ENCODE measurements at places on chromosomes 5 and 9.

DNA sequence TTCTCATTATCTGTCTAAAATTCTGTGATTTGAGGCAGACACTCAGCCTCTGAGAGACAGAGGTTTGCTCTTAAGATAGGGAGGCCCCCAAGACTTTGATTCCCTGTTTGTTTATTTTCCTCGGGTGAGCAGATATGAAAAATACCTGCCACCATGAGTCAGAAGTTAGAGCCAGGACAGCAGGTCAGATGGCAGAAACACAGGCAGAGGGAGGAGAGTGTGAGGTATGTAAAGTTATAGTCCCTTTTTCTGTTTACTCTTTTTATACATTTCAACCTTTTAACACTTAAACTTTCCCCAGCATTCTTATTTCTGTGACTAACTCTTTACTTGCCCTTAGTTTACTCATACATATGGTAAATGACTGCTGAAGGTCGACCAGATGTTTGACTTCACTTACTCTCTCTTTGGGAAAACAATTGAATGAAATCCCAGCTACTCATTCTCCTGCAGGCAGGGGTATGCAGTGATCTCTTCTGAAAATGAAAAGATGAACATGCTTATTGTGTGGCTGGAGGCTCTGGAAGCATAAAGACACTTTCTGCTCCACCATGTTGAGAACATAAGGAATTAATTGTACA lies 383.8 kb downstream of the NTRK2 start:
- DNase-seq, result no peak

- no peak for DNase-seq
Observed at GRCh38 chr5:76365561-76365960, 37.5 kb upstream of the IQGAP2 start.

DNA sequence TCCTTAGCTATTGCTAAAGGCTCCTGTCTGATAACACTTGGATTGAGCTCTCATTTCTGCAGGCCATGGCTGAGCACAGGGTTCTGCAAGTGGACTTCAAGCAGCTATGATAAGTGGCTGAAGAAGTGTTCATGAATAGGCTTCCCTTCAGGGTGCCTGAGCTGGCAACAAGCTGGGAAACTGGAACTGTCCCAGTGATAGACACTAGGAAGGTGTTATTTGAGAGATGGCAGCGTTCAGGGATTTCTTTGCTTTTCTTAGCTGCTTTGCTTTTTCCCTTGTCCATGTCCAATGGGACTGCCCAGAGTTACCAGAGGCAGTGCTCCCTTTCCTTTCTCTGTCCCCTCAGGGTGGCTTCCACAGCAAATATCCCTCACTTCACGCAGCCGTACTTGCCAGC lies 75.8 kb downstream of the INIP start:
- DNase-seq, result no peak

DNA sequence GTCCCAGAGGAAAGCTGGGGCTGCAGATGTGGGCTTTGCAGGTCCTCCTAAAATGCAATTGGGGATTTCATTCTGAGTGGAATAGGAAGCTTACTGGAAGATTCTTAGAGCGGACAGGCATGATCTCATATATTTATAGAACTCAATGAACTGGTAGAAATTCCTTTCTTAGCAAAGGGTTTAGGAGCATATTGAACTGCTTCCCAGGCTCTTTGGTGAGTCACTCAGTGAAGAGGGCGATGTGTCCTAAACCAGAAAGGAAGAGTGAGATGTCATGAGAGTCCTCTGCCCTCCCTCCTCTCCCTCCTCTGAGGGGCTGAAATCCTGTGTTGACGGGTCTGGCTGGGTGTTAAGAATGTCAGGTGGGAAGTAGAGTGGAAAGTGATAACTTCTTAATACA lies 26.3 kb upstream of the SEMA6A start:
- no peak for DNase-seq

DNA sequence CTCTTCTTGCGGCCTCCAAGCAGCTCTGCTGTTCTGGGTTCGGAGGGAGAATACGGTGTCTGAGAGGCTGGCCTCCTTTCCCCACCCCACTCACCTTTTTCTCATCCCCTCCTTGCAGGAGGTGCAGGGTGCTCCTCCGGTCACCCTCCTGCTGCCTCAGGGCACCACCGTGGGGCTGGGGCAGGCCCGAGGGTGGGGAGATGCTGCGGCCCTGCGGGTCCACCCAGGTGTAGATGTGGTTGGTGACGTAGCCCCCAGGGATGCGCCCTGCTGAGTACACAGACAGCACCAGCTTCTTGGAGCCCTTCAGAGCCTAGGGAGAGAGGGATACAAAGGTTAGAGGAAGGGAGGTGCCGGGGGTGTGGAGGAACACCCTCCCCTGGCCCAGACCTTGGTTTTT lies 26.8 kb downstream of the WHRN start:
- no peak for DNase-seq

GRCh38 chr5:142830241-142831008 lies 60.2 kb downstream of the ARHGAP26 start:
- no peak for DNase-seq

DNA sequence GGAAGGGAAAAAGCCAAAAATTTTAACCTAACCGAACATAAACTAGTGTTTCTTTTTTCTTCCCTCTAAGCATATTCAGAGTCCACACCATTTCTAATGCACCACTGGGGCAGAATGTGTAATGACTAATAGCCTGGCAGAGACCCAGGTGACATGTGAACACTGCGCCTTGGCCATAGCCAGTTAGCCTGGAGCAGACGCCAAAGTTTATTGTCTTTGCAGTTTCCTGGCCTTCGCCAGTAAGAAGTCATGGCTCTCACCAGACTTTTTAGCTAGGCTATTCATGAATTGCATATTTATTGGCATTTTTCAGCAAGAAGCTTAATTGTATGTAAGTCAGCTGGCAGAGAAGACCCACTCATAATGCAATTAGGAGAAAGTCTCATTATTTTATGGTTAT lies 182.8 kb upstream of the SLC27A6 start:
- no peak for DNase-seq

DNA sequence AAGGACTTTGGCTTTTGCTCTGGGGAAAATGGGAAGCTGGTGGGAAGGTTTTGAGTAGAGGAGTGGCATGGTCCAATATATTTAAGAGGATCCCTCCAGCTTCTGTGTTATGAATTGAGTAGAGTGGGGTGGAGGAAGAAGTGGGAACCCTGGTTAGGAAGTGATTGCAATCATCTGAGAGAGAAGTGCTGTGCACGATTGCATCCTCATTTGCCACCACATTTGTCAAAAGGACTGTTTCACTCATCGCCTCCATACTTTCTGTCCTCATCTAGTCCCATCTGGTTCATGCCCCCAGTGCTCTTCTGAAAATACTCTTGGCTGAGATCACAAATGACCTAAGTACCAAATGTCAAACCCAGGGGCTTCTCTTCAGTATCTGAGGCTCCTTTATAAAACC lies 192.1 kb downstream of the RAB3C start:
- no peak for DNase-seq

GRCh38 chr9:136153381-136154065 lies 34.8 kb upstream of the TMEM250 start:
- DNase-seq, result no peak

DNA sequence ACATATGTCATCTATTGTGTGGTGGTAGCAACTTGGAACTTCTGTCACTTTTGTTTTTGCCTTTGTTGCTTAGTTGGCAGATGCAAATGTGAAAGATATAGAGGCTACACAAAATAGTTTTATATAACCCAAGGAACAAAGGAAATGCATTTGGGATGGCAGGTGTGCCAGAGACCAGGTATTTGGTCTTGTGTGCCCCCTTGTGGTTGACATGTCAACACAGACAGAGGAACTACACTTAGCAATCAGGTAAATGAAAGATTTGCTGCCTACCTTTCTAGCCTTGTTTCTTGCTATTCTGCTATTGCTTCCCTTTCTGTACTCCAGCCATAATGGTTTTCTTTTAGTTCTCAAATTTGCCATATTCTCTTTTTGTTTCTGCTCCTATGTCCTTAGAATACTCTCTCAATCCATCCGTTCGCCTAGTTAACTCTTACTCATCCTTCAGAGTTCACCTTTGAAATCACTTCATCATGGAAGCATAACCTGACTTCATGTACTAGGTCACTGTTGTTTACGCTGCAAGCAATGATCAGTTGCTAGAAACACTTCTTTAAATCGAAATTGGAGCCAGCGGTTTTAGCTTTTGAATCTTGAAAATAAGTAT lies 119.5 kb downstream of the TRPM3 start:
- no peak for DNase-seq

DNA sequence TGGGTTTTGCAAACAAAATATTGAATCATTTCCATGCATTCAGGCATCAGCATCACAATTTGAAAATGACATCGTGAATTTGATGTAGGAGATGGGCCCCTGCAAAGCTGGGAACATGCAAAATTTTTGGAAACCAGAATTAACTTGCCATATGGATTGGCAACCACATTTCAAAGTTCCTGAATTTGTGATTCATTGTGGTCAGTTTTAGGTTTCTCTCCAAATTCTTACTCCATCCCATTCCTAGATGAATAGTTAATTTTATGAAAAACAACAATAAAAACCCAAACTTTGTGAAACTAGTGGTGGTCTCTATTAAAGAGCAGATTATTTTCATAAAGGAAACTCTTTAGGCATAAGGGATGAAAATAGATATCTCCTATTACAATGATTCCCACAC lies 107.8 kb upstream of the SLIT3 start:
- DNase-seq, result no peak

DNA sequence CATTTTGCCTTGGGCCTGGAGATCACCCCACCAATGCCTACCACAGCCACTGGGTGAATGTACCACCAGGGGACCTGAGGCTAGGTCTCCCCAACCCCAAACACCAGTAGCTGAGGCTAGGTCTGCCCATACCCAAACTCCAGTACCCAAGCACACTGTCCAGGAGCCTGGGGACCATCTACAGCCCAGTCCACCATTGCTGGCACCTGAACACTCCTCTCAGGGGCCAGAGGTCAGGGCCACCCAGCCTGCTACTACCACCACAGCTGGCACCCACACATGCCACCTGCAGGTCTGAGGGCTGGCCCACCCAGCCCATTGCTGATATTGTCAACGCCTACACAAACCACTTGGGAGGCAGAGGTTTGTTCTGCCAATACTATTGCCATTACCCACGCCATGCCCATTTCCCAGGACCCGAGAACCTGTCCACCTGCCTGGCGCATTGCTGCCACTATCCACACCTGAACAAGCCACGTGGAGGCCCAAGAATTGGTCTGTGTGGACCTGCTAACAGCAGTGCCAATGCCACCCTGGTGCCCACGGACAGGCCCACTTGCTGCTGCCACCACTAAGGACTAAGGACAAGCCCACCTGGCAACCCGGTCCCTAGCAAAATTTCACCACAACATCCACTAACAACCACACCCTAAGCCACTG lies 59.2 kb downstream of the ZDHHC21 start:
- no peak for DNase-seq

DNA sequence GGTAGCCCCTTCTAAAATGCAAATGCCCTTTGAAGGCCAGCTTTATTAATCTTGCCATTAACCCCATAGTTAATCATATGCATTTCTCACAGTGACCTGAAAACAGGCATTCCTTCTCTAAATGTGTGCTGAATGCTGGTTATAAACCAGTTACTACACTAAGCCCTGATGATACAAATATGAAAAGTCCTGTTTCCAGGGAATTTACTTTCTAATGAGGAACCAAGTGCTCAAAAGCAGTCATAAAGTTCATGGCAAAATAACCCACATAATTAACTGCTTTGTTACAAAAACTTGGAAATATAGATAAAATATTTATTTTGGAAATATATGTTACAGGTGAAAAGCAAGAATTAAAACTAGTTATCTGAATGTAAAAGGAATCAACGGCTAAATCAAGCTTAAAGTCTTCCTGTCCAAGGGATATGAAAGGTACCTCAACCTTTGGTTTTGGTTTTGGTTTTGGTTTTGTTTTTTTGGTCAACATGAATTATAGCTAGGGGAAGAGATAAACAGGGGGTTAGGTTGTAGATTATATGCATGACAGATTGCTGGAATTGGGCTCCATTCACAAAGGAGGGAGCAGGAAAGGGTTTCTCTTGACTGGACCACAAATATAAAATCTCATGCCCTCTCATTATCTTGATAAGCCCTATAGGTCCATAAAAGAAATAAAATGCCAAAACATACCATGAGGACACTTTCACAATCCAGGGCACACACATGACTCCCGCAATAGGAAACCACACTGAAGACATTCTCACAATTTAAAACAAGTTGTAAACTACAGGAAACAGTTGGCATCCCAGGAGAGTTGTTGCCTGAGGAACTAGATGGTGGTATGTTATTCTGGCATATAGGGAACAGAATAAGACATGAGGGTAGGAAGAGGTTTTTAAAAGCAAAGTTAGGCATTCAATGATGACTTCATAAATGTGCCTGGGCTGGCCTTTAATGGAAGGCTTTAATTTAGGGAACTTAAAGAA lies 46.7 kb upstream of the MACIR start:
- no peak for DNase-seq

DNA sequence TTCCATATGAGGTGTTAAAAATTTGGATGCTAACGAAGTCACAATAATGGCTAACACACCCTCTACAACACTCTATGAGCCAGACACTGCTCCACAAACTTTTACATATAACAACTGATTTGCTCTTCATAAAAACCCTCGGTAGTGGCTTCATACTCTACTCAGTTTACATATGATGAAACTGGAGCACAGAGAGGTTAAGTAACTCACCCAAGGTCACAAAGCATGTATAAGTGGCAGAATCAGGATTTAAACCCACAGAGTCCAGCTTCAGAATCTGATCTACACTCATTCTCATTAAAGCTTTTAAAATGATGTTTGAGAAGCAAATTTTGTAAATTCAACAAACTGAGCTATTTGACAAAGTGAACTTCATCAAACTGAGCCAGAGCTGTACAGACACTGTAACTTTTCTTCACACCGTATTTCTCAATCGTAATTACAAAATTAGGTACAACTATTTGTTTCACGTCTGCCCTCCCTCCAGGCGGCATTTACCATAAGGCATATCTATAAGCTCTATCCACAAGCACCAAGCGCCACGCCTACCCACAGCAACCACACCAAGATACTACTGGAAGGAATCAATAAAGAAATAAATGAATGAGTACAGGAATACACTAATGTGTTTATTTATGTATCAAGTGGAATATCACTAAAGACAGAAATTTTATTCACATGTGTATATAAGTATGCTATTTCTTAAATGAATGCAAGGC lies 24.3 kb downstream of the TTC39B start:
- no peak for DNase-seq

- no peak for DNase-seq
Observed at GRCh38 chr9:93059011-93059714, 662 bp downstream of the SUSD3 start.
